ENCODE measurements at places on chromosomes 11 and 22. TPM values are rescaled to one million over a fixed set of nuclear protein-coding genes. Genes with fewer than 3 reads are reported as not detected.

- no peak for DNase-seq
Observed at GRCh38 chr11:88619071-88619425, 281.5 kb upstream of the CTSC start.

GRCh38 chr11:32092581-32093170 is 1.8 kb downstream of the RCN1 start:
- DNase-seq, result no peak

Gene BBOX1
- not detected for total RNA-seq

DNA sequence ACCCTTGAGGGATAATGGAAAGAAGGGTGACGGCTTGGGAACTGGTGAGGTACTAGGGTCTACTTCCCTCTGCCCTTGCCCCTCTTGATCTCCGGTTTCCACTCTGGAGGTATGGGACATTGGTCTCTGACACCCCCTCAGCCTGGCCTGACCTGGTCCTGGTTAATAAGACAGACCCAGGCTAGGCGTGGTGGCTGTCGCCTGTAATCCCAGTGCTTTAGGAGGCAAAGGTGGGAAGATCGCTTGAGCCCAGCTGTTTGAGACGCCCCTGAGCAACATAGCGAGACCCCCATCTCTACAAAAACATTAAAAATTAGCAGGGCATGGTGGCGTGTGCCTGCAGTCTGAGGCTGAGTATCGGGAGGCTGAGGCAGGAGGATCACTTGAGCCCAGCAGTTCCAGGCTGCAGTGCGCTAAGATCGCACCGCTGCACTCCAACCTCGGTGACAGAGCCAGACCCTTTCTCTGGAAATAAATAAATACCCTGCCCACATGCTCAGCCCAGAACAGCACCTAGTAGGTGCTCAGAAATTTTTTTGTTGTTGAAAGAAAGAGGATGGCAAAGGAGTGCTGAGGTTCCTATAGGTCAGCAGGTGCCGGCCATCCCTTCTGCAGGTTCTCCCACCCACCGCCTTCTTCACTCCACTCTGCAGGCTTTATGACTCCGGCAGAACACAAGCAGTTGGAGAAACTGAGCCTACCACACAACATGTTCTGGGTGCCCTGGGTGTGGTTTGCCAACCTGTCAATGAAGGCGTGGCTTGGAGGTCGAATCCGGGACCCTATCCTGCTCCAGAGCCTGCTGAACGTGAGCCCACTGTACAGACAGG is 6.3 kb downstream of the BEST1 start:
- no peak for DNase-seq

GRCh38 chr22:20113551-20114310 is 2.2 kb upstream of the RANBP1 start:
- DNase-seq, result no peak

Gene CASP1
- total RNA-seq, result 29.5 TPM

DNA sequence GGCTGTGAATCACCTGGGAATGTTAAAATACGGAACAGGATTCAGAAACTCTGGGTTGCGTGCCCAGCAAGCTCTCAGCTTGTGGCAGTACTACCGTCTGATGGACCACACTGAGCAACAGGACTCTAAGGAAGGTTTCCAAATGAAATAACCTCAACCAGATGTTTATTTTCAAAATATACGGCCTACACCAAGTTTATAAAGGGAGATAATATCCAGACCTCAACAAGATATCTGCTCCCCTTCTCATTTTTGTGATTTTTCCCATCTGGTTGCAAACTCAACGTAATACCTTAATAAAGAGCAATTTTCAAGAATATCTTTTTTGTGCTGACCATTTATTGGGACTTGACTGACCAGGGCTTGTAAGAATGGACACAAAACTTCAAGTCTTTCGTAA is 49.4 kb downstream of the SLC25A17 start:
- no peak for DNase-seq

GRCh38 chr11:72962084-72962483 is 147.9 kb downstream of the ATG16L2 start:
- no peak for DNase-seq

DNA sequence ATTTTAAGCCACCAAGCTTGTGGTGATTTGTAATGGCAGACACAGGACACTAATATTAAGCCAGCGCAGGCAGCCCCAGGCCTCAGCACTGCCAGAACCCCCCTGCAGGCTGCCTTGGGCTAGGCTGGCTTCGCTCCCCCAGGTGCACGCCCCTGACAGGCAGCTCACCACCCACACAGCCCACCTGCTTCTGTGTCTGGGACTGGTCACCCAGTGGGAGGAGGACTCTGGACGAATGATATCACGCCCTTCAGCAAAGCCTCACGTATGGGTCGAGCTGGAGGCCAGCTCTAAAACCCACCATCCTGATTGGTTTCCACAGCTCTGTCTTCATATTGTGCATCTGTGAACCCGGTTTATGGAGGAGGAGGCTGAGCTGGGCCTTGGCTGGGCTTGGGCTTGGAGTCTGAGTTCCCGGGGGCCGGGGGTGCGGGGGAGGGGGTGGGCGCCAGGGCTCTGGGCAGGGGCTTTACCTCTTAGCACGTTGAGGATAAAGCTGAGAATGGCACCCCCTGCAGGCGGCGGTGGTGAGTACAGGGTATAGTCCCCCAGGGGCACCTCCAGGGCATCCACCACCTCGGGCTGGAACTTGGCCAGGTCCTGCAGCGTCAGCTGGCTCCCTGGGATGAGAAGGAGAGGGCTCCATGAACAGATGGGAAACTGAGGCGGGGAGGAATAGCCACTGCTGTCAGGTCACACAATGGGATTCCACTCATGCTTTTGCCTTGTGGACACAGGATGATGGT is 13.8 kb downstream of the GGT5 start:
- peak; percentile 72 for DNase-seq

GRCh38 chr11:126594921-126595367 is 239.5 kb downstream of the ST3GAL4 start:
- no peak for DNase-seq

Gene RTN3
- 65.7 TPM for total RNA-seq

Gene FJX1
- not detected for total RNA-seq

- DNase-seq, result no peak
Observed at GRCh38 chr11:70210051-70210501, 7.0 kb downstream of the FADD start.

DNA sequence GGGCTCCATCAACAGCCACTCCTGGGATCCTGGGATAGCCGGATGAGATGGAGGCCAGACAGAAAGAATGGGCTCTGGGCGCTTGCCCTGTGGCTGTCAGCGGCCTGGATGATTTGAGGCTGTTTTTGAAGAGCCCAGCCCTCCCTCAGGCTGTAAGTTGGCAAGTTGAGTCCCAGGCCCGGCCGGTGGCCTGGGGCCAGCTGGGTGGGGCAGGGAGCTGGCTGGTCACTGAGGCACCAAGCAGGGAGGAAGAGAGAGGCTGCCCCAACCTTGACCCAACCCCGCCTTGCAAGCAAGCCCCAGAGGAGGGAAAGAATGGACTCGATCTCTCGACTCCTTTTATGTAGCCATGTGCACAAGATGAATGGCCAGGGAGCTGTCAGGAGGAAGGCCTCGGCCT is 34.9 kb downstream of the RIBC2 start:
- DNase-seq, result no peak

Gene BEST1
- 0.49 TPM for total RNA-seq

- DNase-seq, result no peak
Observed at GRCh38 chr11:78615724-78616123, 41.1 kb upstream of the NARS2 start.

- DNase-seq, result no peak
Observed at GRCh38 chr11:65685981-65686380, 23.3 kb upstream of the RELA start.

DNA sequence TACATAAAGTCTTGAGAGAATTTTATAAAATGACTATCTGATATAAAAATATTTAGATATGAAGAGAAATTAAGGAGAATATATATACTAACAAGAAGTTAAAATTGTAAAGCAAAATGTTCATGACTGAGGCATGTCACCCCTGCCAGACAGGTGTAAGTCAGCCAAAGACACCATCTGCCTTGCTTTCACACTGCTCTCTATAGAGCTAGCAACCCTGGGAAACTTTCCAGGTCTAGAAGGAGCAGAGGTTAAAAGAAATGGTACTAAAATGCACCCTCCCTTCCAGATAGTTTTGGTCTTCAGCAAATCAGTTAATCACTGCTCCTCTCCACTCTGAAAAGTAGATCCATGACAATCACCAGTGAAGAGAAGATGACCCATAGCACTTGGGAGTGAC is 16.5 kb downstream of the PPP2R1B start:
- no peak for DNase-seq

Gene OR51B5
- 0.48 TPM for total RNA-seq

Gene MMP12
- total RNA-seq, result not detected

DNA sequence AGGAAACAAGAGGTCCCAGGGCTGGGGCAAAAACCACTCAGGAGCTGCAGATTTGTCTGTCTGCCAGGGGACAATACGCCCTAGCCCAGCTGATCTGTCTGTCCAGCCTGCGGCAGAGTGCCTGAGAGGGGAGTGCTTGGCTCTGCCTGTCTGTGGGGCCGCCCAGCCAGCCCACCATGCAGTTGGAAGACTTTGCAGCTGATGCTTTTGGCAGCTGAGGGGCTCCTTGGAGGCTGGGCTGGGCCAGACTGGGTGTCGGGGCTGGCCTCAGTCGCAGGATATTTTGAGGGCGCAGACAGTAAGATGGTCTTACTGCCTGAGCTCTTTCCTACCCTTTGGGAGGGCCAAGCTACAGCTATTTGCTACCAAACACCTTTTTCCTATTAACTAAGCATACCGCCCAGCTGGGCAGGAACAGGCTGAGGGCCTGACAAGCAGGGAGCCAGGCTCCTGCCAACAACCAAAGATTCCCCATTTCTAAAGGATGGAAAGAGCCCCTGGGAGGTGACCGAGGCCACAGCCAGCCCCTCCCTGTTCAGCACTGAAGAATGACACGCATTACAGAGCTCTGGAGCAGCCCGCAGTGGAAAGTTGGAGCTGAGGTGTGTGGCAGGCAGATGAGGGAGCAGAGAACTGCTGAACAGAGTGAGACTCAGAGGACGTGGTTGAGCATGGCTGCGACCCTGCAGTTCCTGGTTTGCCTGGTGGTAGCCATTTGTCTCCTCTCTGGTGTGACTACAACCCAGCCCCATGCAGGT is at the start of gene FAM180B:
FAM180B (plus strand) TSS at position 581 of the 758 bp plus-strand sequence; CDS start at position 672, 91 bp downstream.
- DNase-seq, result no peak

- no peak for DNase-seq
Observed at GRCh38 chr22:39214383-39215069, 30.3 kb downstream of the PDGFB start.

GRCh38 chr22:30566125-30566524 is 8.3 kb downstream of the GAL3ST1 start:
- no peak for DNase-seq

DNA sequence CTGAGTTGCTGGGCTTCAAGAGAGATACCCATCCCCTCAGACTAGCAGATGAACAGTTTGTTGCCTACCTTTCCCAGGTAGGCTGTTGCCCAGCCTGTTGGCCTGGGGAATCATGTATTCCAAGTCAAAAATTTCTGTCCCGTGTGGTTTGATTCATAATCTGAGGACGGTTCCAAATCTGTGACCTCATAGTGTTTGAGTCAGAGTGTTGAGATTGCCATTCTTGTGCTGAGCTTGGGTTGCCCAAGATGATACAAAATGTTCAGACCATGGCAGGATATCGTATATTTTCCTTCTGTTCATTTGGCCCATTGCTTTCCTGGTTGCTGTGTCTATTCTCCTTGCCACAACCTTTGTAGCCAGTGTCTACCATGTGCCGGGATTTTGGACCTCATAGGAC is 64.3 kb downstream of the CYB5R2 start:
- DNase-seq, result no peak

Gene TMPRSS5
- 0.80 TPM for total RNA-seq

Gene RFPL2
- 0.40 TPM for total RNA-seq

Gene GRIA4
- total RNA-seq, result not detected

GRCh38 chr11:121249039-121249663 is 43.4 kb upstream of the SC5D start:
- peak; percentile 53 for DNase-seq

DNA sequence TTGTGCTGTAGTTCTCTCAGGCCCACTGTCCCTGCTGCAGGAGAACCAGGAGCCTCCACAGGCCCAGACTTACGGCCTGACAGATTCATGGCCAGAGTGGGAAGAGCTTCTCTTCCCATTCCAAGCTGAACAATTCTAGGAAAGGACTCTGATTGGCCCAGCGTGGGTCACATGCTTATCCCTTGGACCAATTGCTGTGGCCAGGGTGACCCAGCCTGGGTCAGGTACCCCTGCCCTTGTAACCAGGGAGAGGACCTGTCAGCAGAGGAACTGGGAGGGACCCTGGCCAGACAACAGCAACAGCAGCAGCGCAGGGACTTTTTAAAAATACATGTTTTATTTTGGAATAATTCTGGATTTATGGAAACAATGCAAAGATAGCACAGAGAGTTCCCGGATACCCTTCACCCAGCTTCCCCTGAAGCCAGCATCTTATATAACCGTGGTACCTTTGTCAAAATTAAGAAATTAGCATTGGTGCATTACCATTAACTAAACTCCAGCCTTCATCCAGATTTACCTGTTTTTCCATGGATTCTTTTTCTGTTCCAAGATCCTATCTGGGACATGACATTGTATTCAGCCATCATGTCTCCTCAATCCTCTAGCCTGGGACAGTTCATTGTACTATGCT is 8.8 kb upstream of the ELFN2 start:
- no peak for DNase-seq

DNA sequence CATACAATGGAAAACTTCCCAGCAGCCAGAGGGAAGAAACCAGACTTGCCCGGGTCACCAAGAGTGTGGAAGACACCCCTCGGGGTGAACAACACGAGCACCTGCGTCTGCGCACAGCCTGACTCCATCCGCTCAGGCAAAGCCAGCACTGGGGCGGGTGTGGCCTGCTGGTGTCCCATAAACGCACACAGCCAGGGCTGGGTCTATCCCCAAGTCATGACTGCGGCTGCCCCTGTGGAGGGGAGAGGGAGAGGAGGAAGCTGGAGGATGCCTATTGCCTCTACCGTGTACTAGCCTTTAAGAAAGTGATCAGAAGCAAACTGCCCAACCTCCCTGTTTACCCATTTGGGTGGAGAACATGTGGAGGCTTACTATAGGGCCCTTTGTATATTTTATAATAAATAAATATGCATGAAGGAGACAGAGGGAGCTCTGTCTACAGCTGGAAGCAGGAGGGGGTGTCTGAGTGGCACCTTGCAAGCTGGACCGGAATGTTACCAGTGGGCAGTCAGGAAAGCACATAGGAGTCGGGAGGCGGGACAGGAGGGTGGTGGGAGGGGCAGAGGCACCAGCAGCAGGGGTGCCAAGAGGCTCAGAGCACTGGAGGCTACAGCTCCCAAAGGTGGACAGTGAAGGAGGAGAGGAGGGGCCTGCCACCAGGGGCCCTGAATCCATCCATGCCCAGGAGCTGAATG is 79.6 kb downstream of the PHF21B start:
- DNase-seq, result no peak

Gene LGALS12
- total RNA-seq, result not detected

GRCh38 chr11:72535194-72535547 is 100.8 kb upstream of the CLPB start:
- no peak for DNase-seq

Gene PDGFD
- total RNA-seq, result not detected

DNA sequence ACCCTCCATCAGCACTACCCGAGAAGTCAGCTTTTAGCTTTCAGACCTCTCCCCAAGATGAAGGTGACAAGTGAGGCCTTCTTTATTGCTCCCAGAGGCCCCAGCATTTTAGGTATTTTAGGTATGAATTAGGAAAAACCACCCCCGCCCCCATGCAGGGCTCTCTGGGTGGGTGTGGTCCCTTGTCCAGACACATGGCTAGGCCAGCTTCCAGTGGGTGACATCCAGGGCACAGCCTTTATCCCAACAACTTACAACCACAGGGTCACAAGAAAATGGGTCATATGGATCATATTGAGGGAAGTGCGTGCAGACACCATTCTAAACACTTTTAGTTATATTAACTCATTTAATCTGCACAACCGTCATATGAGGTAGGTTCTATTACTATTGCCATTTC is 42.1 kb downstream of the RIBC2 start:
- no peak for DNase-seq
